ENCODE measurements at places on chromosomes 2 and 18. TPM values are rescaled to one million over a fixed set of nuclear protein-coding genes. Genes with fewer than 3 reads are reported as not detected.

The CD8B2 gene
- total RNA-seq: 0.09 TPM

The CIB4 gene
- not detected for total RNA-seq

The GALNT13 gene
- total RNA-seq: not detected

The GRB14 gene
- total RNA-seq: 10.1 TPM

The ALKAL2 gene
- not detected for total RNA-seq

The KCNK3 gene
- 0.09 TPM for total RNA-seq

The ICA1L gene
- total RNA-seq: 5.5 TPM

The KIF1A gene
- total RNA-seq: 33.1 TPM

The TTR gene
- 139 TPM for total RNA-seq

The C2orf80 gene
- not detected for total RNA-seq

The FOXD4L1 gene
- total RNA-seq: 0.73 TPM

The FZD7 gene
- total RNA-seq: 41.4 TPM

The POTEI gene
- 7.0 TPM for total RNA-seq

The NT5C1B gene
- total RNA-seq: not detected

The TMEM37 gene
- 15.8 TPM for total RNA-seq

The HAT1 gene
- total RNA-seq: 74.3 TPM

The EGR4 gene
- total RNA-seq: not detected

The CHST10 gene
- not detected for total RNA-seq

The HADHB gene
- total RNA-seq: 106 TPM

The OSBPL6 gene
- total RNA-seq: 1.5 TPM

The SRD5A2 gene
- not detected for total RNA-seq

The IL1B gene
- total RNA-seq: not detected

The MRO gene
- total RNA-seq: not detected

The ZBTB7C gene
- 0.39 TPM for total RNA-seq

The SATB2 gene
- total RNA-seq: 1.2 TPM

The TUBA4B gene
- not detected for total RNA-seq

The STARD6 gene
- not detected for total RNA-seq

Measured in Caco-2 (cell line).